A549 treated with RU486 at 1 μM for 4 hours (cell line): ENCODE measurements at places on chromosomes 4 and X. TPM values are rescaled to one million over a fixed set of nuclear protein-coding genes. Genes with fewer than 3 reads are reported as not detected.

DDX60 gene
- total RNA-seq = 1.2 to 4.2 TPM (median 2.0 TPM) in 5 replicates

AFP gene
- total RNA-seq = 1.7 to 13.1 TPM (median 2.3 TPM) in 5 replicates

MAP7D2 gene
- 5.5 to 6.5 TPM (median 6.0 TPM) in 5 replicates for total RNA-seq

PAGE2B gene
- not detected in 5 replicates for total RNA-seq

TRPC3 gene
- total RNA-seq = 0.07 to 0.16 TPM (median 0.08 TPM) in 3 of 5 replicates, not detected in the others

COL25A1 gene
- not detected in 5 replicates for total RNA-seq

NXF3 gene
- not detected in 5 replicates for total RNA-seq
